ENCODE measurements at places on chromosomes 16 and 17.
A peak's percentile ranks its signal among the peaks of the same experiment; 100 is the strongest.

DNA sequence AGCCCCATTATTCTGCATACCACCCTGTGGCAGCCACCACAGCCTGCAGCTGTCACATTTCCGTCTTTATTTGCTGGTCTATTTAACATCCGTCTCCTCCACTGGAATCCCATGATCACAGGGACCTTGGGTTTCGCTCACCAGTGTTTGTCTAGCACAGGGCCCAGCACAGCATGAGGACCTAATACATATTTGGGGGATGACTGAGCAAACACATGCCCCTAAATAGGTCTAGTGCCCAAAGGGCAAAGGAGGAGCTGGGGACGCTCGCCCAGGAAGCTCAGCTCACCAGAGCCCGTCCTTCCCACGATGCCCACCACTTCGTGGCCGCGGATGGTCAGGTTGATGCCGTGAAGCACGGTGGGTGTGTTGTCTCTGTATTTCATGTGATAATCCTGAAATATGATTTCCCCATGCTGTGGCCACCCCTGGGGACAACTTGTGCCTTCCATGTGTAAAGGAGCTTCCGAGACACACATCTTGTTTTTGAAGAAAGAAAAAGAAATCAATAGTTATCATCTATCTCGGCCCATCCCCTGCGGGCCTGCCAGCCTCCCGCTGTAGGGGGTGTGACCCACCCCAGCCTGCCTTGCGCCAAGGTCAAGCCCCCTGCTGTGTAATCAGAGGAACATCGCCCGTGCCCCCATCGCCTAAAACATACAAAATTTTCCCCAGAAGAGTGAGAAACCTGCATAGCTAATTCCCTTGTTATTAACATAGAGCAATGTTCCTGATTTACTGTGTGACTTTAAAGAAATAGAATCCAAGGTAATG, 21.0 kb upstream of the ABCC12 start:
- DNase-seq = no peak

- no peak for DNase-seq
Observed at GRCh38 chr16:80117556-80118130, 423.1 kb upstream of the DYNLRB2 start.

- DNase-seq = no peak
Observed at GRCh38 chr17:78197147-78197832, 10.1 kb downstream of the AFMID start.

DNA sequence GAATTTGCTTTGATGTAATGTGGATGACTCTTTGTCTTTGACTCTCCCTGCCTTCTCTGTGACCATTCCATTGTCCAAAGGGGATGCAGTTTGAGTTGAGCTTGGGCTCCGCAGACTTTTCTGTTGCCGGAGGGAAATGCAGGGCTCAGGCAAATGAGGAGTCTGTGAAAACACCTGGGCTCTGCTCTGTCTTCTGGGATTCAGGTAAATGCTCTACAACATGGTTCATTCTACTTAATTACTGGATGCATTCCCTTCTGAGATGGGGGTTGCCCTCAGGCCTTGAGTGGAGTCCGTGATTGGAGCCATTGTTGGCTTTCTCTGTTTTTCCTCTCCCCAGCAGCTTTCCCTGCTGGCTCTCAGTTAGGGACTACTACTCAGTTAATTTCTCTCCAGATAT, 26.4 kb upstream of the SPNS2 start:
- DNase-seq = no peak

- DNase-seq = no peak
Observed at GRCh38 chr16:50602531-50603205, 54.5 kb downstream of the NKD1 start.

- DNase-seq = no peak
Observed at GRCh38 chr17:37322826-37323561, 52.8 kb upstream of the C17orf78 start.

DNA sequence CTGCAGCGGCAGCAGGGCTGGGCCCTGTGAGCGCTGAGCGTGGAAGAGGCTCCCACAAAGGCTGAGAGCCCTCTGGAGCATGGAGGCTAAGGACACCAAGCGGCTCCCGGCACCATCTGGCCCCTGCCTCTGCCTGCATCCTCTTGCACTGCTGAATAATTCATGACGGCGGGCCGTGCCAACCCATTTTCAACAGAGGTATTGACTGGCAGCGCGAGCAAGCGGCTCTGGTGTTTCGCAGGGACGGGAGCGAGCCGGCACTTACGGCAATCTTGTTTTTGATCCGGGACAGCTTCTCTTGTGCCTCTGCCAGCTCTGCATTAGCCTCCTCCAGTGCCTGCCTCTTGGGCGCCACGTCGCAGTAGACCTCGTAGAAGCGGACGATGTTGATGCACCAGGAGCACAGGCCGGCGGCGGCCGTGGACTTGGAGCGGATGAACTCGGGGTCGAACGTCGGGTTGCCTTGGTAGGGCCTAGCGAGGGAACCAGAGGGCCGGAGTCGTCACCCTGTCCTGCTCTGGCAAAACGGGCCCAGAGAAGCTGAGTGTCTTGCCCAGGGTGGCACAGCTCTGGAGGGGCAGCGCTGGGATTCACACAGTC, 80.4 kb downstream of the PGS1 start:
- no peak for DNase-seq

DNA sequence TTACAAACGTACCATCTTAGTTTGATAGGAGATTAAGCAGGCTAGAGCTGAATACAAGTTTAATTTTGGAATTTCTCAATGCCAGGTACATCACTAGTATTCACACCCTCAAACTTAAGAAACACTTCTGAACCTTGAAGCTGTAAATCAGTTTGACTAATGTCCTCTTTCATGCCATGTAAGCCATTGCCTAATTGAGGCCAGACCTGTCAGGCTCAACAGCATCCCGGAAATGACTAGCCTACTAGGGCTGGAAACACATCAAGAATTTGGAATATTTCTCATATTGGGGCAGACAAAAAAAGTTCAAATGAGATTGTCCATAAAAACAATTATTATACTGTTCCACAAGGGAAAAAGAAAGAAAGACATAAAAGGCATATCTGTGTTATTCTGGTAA, 1.7 kb downstream of the USP32 start:
- DNase-seq = peak; percentile 63

DNA sequence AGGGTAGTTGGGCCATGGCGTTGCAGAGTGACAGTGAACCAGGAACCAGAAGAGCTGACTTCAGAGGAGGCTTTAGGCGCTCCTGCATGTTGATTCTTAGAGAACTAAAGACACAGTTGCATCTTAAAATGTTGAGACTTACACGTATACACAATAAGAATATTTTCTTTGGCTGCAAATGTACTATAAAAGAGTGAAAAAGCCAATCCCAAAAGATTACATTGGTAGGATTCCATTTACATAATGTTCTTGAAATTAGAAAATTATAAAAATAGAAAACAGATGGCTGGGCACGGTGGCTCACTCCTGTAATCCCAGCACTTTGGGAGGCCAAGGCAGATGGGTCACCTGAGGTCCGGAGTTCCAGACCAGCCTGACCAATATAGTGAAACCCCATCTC, 738.8 kb downstream of the WWOX start:
- DNase-seq = no peak

DNA sequence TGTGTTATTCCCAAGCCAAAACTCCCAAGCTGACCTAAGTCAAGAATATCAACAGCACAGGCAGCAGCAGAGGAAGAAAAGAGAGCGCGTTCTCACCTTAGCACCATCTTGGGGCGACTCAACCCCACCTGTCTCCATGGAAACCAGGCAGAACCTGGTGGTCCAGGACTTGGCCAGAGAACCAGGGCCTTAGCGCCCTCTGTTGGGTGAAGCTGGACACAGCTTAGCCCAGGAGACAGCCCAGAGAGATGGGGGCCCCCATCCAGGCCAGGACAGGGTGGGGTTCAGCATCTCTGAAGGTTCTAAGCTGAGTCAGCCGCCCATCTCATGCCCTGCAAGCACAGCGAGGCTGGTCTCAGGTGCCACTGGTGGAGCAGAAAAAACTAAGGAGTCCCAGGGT, 60.1 kb upstream of the TMEM132E start:
- no peak for DNase-seq

- no peak for DNase-seq
Observed at GRCh38 chr17:71464241-71464640, 656.6 kb upstream of the SOX9 start.

DNA sequence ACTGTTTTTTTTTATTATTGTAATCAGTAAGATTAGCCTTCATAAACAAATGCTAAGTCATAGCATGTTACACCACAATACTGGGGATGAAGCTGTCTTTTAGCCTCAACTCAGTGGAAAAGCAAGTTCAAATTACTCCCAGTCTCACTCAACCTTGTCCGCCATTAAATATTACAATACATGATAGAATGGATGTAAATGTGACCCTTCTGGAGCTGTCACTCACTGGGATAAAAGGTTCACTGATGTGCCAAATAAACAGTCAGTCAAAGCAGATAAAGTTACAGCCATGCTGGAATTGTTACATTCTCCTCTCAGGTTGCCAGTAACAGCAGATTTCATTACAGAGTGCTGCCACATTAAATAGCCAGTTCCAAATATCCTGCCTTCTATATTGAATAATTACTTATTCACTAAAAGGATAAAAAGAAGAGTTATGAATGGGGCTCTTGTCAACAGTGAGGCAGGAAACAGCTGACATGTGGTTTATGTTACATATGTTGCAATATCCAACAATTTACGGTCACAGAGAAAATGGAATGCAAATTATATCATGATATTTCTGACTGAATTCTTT, 53.4 kb downstream of the BRIP1 start:
- no peak for DNase-seq

GRCh38 chr17:17924857-17925250, 47.3 kb downstream of the TOM1L2 start:
- DNase-seq = no peak

GRCh38 chr16:7408700-7409365, 76.2 kb downstream of the RBFOX1 start:
- DNase-seq = no peak

DNA sequence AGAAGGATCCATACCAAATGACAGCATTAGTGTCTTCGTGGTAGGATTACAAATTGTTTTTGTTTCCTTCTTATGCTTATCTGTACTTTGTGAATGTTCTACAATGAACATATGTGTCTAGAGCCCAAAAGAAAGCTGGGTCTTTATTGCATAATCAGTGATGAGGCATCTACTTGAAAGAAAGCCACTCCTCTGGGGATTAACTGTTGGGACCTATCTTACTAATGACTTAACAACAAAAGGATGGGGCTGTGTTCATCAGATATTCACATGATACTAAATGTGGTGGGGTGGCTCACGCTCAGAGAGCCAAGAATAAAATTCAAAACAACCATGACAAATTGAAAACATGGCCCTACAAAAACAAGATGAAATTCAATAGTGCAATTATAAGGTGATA, 160.2 kb downstream of the RGS9 start:
- DNase-seq = no peak
